ENCODE measurements at places on chromosomes 12 and 14. TPM values are rescaled to one million over a fixed set of nuclear protein-coding genes. Genes with fewer than 3 reads are reported as not detected.

ACSS3 gene
- total RNA-seq, result 0.19 TPM

PIANP gene
- total RNA-seq, result under 0.01 TPM

NAV3 gene
- total RNA-seq, result 25.7 TPM

SLC2A14 gene
- total RNA-seq, result not detected

IL22 gene
- total RNA-seq, result not detected

CACNA2D4 gene
- total RNA-seq, result 0.81 TPM

CDKL1 gene
- total RNA-seq, result 14.5 TPM

PROX2 gene
- not detected for total RNA-seq

PRR4 gene
- 0.18 TPM for total RNA-seq

LRRC10 gene
- not detected for total RNA-seq

MYL6B gene
- total RNA-seq, result 94.6 TPM

OR11H12 gene
- total RNA-seq, result not detected

MYF6 gene
- not detected for total RNA-seq

TAS2R20 gene
- 1.9 TPM for total RNA-seq

FZD10 gene
- not detected for total RNA-seq

HOXC12 gene
- total RNA-seq, result not detected
